ENCODE measurements at places on chromosomes 7 and 10.
A peak's percentile ranks its signal among the peaks of the same experiment; 100 is the strongest.

- DNase-seq: no peak
- no peaks in the 10 kb centered on the region for H3K4me1 ChIP-seq
- no peak overlapping the region for H3K4me3 ChIP-seq
- H3K27me3 ChIP-seq: no peaks in the 10 kb centered on the region
- H3K27ac ChIP-seq: no peak overlapping the region
- H3K36me3 ChIP-seq: no peaks in the 10 kb centered on the region
Observed at GRCh38 chr10:112643600-112644264, 196.7 kb downstream of the VTI1A start.

DNA sequence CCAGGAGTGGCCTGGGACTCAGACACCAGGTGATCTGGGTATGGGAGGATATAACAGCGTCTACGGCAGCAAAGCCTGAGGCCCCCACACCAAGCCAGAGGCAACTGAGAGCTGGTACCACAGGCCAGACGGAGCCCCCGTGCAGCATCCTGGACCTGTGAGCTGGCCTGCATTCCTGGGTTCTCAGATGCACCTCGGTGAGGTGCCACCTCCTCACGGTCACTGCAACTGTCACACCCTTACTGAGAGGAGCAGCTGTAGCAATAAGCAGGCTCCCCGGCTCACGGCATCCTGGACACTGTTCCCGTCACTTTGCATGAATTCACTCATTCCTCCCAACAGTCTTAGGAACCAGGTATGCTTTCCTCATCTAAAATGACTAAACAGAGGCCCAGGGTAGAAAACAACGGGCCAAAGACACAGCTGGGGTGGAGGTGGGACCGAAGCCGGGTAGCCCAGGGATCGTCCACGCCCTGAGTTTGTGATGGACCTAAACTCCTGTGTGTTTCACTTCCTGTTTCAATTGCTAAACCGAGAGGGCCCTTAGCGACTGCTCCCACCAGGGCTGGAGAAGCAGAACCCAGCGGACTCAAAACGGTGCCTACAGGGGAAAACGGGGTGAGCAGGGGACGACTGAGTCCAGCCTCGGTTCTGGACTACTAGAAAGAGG is 98.7 kb downstream of the CTBP2 start:
- H3K4me3 ChIP-seq: no peak overlapping the region
- no peaks in the 10 kb centered on the region for H3K27me3 ChIP-seq
- peaks cover 89% of the 10 kb centered on the region for H3K4me1 ChIP-seq
- H3K36me3 ChIP-seq: no peaks in the 10 kb centered on the region
- peak overlapping the region; percentile 76 for H3K27ac ChIP-seq

- no peaks in the 10 kb centered on the region for H3K36me3 ChIP-seq
- H3K4me3 ChIP-seq: no peak overlapping the region
- H3K4me1 ChIP-seq: no peaks in the 10 kb centered on the region
- no peak for DNase-seq
- no peaks in the 10 kb centered on the region for H3K27me3 ChIP-seq
- no peak overlapping the region for H3K27ac ChIP-seq
Observed at GRCh38 chr7:30733691-30734090, 18.2 kb upstream of the INMT start.

DNA sequence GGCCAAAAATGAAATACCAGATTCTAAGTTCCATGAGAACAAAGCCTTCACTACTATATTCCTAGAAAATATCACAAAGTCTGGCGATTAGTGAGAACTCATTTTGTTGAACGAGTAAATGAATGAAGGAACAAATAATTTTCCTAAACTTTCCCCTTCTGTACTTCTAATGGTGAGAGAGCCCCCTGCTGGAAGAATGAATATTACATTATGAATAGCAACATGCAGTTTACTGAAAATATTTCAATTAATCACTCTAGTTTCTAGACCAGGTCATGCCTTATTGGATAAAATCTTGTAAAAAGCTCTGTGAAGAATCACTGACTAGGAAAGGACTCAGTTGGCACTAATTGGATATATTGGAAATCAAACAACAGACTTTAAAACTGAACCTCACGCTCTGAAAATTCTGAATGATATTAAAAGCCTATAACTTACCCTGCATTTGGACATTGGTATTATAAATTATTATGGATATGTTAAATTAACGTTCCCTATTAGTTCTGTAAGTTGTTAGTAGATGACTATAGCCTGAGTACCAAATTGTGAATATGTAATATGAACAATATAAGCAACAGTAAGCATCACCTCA is 32.4 kb upstream of the MTPN start:
- DNase-seq: no peak
- no peaks in the 10 kb centered on the region for H3K27me3 ChIP-seq
- H3K36me3 ChIP-seq: no peaks in the 10 kb centered on the region
- no peaks in the 10 kb centered on the region for H3K4me1 ChIP-seq
- no peak overlapping the region for H3K4me3 ChIP-seq

DNA sequence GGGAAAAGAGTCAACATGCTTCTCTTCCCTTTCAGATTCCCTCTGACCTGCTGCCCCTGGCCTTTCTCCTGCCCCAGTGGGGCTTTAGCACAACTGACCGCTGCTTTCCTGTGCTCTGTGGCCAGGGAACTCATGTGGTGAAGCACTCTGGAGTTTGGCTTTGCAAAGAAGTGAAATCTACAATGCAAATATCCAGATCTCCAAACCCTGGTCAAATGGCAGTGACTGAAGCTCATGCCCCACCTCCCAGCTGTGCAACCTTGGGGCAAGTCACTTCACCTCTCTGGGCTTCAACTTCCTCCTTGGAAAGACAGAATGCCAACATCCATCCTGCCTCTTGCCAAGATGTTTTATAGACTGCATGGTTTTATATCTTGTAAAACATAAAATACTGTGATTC is 157.8 kb downstream of the NEURL1 start:
- DNase-seq: no peak
- H3K36me3 ChIP-seq: peaks cover 18% of the 10 kb centered on the region
- H3K27ac ChIP-seq: no peak overlapping the region
- no peaks in the 10 kb centered on the region for H3K27me3 ChIP-seq

Measured in lower lobe of right lung (tissue), 2 donors.